Melanocyte of skin (primary cell): ENCODE measurements at places on chromosomes 12 and 14. TPM values are rescaled to one million over a fixed set of nuclear protein-coding genes. Genes with fewer than 3 reads are reported as not detected.

The HCAR1 gene
- 0.33 and 0.62 TPM in 2 replicates for total RNA-seq

The INSM2 gene
- total RNA-seq = not detected in 2 replicates

The XRCC3 gene
- total RNA-seq = 31.9 and 38.3 TPM in 2 replicates

The ASIC1 gene
- 0.67 and 0.93 TPM in 2 replicates for total RNA-seq

The FAM90A1 gene
- total RNA-seq = under 0.01 and 0.31 TPM in 2 replicates
